ENCODE measurements at places on chromosomes 4 and X.

GRCh38 chrX:119624417-119624816 lies 18.2 kb upstream of the NKRF start:
- no peak for DNase-seq

- DNase-seq: no peak
These were observed 71.2 kb downstream of the SUPT20HL2 start for GRCh38 chrX:24242649-24243175.

GRCh38 chrX:111169141-111169540 lies 73.2 kb downstream of the PAK3 start:
- no peak for DNase-seq

DNA sequence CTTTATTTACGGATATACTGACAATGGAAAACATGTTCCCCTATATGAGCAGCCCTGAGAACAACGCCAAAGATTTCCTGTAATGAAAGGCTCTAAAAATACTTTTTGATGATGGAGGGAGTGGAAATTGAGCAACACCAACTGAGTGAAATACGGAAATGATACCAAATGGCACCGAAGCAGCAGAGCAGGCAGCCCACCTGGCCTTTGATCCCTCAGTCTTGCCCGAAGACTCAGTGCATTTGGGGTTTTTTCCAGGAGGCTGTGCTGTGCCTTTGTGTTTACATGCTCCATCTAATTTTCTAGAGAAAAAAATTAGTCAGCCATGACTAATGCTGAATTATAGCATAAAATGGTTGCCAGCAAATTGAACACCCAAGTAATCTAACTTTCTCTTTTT lies 169.9 kb upstream of the RBPJ start:
- DNase-seq: no peak

DNA sequence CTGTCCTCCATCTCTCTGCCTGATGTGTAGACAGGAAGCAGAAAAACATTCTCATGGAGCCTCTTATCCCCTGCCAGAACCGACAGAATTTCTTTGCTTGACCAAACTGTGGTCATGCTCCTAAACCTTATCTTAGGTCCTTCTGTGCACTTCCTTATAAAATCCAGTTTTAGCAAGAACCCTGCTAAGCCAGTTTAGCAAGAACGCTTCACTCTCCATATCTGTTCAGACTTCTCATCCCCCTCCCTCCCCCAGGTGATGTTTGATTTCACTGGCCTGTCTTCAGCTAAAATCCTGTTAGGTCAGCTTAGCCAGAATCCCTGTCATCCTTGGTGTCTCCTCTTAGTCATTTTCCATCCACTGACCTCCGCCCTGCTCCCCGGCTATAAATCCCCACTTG lies 1130.9 kb upstream of the PRKX start:
- DNase-seq: no peak

DNA sequence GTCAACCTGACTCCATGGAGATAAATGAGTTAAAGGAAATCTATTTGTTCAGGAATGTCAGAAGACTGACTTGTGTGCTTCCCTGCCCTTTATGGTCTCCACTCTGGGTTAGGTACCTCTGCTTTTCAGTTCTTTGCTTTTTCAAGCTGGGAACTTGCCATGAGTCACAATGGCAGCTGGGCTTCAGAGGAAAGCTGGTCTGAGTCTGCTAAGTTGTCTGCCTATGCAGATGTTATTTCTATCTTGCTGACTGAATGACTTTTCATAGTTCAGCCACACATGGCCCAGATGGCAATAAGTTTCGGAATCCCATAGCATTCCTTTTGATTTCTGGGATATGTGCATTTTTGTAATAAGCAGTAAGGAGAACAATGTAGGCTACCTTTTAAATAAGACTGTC lies 337.9 kb upstream of the FGF13 start:
- no peak for DNase-seq

GRCh38 chr4:80268936-80269335 lies 2.5 kb downstream of the FGF5 start:
- DNase-seq: no peak

GRCh38 chrX:111831343-111831742 lies 44.6 kb upstream of the TRPC5OS start:
- DNase-seq: peak; percentile 9

DNA sequence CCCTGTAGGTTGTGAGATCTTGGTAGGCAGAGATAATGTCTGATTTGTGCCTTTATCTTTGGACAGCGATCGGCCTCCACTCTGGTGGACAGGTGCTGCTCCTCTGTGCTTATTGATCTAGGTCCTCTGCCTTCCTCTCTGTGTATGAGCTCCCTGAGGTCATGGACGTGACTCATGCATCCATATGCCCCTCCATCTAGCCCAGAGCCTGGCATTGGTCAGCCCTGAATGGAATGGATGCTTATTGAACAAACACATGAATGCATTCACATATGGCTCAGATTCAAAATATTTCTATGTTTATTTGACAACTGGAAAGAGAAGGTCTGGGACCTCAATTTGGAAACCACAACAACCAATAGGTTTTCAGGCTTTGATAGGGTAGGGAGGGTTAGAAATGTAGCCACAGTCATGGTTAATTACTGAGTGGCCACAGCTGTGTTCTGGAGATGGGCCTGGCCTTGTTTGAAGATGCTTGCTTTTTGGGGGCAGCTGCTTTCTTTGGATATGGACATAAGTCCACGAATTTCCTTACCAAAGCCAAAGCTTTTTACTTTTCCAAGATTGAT lies 76.2 kb downstream of the SEL1L3 start:
- no peak for DNase-seq

DNA sequence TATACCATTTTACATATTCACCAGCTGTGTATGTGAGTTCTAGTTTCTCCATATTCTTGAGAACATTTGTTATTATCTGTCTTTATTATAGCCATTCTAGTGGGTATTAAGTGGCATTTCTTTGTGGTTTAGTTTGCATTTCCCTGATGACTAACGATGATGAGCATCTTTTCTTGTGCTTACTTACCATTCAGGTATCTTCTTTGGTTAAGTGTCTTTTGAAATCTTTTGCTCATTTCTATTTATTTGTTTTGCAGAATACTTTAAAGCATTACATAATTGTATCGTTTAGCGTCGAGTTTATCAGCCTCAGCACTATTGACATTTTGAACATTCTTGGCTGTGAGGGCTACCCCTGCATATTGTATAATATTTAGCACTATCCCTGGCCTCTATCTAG lies 85.4 kb downstream of the FRMPD4 start:
- DNase-seq: no peak

DNA sequence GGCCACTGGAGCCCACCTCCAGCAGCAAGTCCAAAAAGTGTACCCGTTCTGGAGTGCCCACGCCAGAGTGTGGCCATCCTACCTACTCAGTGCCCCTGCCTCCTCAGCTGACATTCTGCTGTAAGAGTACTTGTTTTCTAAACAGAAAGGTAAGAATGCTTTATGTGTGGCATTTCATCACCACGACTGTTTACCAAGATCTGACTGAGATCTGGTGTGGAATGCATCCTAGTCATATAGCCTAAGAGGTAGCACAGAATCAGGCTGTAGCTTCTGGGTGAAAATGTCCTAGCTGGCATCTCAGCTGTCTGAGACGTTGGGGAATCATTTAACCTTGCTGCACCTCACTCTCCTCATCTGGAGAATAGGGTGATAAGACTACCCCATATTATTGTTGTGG lies 638.7 kb upstream of the TENM3 start:
- DNase-seq: no peak

GRCh38 chr4:71377561-71377960 lies 38.7 kb downstream of the SLC4A4 start:
- DNase-seq: no peak

- no peak for DNase-seq
These were observed 120.3 kb downstream of the ARHGEF9 start for GRCh38 chrX:63664741-63665140.

Data from COR-L47 (cell line).